ENCODE measurements at places on chromosomes 3 and 15. TPM values are rescaled to one million over a fixed set of nuclear protein-coding genes. Genes with fewer than 3 reads are reported as not detected.

The THOC7 gene
- 77.7 TPM for total RNA-seq

DNA sequence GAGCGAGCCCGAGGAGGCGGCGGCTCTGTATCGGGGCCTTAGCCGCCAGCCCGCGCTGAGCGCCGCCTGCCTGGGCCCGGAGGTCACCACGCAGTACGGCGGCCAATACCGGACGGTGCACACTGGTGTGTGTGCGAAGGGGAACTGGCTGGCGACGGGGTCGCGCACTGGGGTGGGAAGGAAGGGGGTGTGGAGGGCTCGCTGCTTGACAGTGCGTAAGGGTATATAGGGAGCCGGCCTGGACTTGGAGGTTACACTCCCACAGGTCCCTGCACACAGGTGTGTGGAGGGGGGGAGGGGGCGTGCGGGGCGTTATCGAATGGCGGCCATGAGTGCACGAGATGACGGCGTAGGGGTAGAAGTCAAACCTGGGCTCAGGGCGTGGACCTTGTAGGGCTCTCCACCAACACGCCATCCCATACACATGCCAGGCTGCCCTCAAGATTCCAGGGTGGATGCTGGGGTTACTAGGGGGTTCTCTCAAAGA, 389 bp downstream of the APEH start:
- H3K27me3 ChIP-seq, result no peaks in the 10 kb centered on the region
- no peak for DNase-seq
- peaks cover 26% of the 10 kb centered on the region for H3K36me3 ChIP-seq
- peaks cover 27% of the 10 kb centered on the region for H3K4me1 ChIP-seq
- peak overlapping the region; percentile 97 for H3K4me3 ChIP-seq

DNA sequence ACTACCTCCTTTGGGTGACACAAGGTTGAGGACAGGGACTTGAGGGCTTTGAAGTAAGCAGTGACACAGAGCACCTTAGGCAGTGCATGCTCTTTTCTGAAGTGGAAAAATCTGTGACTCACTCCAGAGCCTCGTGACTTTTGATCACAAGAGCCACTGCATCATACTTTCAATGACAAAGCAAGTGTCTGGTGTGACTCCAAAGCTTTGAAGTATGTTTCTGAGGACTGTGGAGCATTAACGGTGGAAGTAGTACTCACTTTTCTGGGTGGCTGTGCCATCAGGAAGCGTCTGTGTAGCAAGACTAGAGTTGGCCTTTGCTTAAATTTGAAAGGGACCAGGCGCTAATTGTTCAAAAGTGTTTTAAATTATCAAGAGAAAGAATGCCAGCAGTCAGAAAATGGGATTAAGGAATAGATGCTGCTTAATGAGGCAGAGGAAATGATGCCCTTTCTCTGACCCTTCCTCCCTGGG, 210.7 kb upstream of the TRIM42 start:
- H3K27me3 ChIP-seq, result peaks cover 46% of the 10 kb centered on the region
- no peak overlapping the region for H3K27ac ChIP-seq
- H3K4me3 ChIP-seq, result no peak overlapping the region
- H3K36me3 ChIP-seq, result no peaks in the 10 kb centered on the region
- DNase-seq, result peak; percentile 13

DNA sequence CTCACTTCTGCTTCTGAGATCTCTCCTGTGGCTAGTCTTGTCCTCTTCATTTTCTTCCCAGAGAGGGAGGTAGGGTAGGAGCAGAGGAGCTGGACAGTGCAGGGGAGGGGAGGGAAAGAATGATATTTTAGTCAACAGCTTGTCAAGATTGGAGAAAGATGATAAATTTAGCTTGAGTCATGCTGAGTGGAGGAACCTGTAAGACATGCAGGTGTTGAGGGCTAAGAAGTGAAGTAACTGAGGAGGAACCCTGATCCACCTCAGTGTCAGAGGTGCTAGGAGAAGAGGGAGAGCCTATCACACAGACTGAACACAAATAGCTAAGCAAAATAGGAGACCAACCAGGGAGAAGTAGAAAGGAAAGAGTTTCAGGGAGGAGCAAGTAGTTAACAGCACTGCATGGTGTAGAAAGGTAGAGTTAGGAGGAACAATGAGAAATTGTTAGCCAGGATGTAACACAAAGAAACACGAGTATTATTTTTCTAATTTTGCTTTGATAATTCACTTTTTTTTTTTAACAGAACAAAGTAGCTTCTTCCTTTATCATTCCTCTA, 108.2 kb upstream of the CHRM5 start:
- H3K36me3 ChIP-seq, result no peaks in the 10 kb centered on the region
- no peaks in the 10 kb centered on the region for H3K27me3 ChIP-seq
- H3K4me3 ChIP-seq, result no peak overlapping the region
- H3K4me1 ChIP-seq, result no peaks in the 10 kb centered on the region

DNA sequence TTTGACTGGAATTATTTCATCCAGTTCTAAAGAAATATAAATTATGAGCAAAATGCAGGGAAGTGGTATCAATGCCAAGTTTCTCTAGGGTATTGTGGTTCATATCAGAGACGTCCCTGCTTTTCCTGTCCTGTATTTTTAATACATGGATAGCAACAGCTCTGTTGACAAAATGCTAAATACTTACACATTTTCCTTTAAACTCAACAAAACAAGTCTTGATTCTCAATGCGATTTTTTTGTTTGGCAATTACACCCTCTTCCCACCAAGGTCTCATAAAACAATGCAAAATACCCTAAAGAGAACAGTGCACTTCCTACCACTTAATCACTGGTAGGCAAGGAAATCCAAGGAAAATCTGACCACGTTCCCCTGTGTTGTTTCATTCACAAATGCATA, 120.0 kb downstream of the DUT start:
- H3K36me3 ChIP-seq, result no peaks in the 10 kb centered on the region
- DNase-seq, result no peak
- H3K4me1 ChIP-seq, result no peaks in the 10 kb centered on the region

The NOX5 gene
- total RNA-seq, result 0.20 TPM

DNA sequence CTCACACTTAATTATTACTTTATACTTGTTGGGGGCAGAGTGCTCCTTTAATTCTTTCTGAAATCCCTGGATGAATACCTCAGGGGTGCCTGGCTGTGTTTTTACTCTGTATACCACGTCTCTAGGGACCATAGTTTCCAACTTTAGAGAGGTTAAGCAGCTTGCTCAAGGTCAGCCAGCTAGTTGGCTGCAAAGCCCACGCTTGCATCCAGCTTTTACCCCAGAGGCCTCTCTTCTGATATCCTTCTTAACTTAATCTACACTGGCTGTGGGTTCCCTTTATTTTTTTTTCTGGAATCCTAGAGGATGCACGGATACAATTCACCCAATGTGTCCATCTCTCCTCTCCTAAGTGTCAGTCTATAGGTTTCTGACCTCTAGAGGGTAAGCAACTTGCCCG, 1.4 kb downstream of the PDZRN3 start:
- H3K4me3 ChIP-seq, result no peak overlapping the region
- no peaks in the 10 kb centered on the region for H3K4me1 ChIP-seq
- H3K36me3 ChIP-seq, result no peaks in the 10 kb centered on the region
- H3K27ac ChIP-seq, result no peak overlapping the region

- no peak overlapping the region for H3K4me3 ChIP-seq
- H3K27me3 ChIP-seq, result peaks cover 15% of the 10 kb centered on the region
- no peak overlapping the region for H3K27ac ChIP-seq
- no peak for DNase-seq
- no peaks in the 10 kb centered on the region for H3K4me1 ChIP-seq
- H3K36me3 ChIP-seq, result no peaks in the 10 kb centered on the region
Observed at GRCh38 chr15:28096670-28097431, 2.3 kb downstream of the OCA2 start.

DNA sequence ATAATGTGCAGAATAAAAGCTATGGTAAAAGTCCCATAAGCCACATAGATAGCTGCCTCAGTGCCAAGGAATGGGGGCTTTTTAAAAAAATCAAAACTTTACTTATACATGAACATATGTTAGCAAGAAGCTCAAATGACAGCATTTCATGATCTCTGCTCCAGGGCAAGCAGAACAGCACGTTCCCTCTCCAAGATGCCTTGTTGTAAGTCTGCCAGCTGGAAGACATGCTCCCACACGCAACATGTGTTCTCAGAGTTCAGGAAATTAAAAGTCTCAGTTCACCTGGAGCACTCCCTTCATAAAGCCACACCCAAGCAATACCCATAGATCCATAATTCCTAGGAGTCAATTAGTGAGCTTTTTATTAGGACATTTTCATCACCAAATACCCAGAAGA, 52.2 kb downstream of the ABI3BP start:
- H3K27me3 ChIP-seq, result no peaks in the 10 kb centered on the region
- no peaks in the 10 kb centered on the region for H3K4me1 ChIP-seq
- no peak overlapping the region for H3K4me3 ChIP-seq

The FEZF2 gene
- total RNA-seq, result not detected

The CEMIP gene
- total RNA-seq, result 4.1 TPM

The PPP1R14D gene
- total RNA-seq, result 0.51 TPM

The OR5K2 gene
- total RNA-seq, result not detected

DNA sequence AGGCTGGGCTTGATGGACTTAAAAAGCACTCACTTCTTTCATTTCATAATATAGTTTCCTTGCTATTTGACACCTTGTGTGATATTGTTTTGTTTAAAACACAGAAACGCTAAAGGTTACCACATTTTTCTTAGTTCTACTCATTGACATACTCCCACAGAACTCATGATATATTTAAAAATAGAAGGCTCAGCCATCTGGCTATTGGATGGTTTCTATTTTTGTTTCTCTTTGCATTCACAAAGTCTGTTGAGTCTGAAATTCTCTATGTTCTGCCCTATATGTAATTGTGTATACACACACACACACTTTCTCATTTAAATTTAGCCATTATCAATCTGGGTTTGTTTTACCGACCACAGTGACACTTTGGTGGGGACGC, 128.2 kb downstream of the SOX2 start:
- no peak overlapping the region for H3K4me3 ChIP-seq
- no peak for DNase-seq
- H3K36me3 ChIP-seq, result no peaks in the 10 kb centered on the region

The FANCD2 gene
- 40.3 TPM for total RNA-seq

The MYEF2 gene
- total RNA-seq, result 31.1 TPM

GRCh38 chr15:58877999-58878825, 55.3 kb downstream of the SLTM start:
- peaks cover 65% of the 10 kb centered on the region for H3K36me3 ChIP-seq
- H3K27me3 ChIP-seq, result no peaks in the 10 kb centered on the region
- no peak overlapping the region for H3K4me3 ChIP-seq
- no peak overlapping the region for H3K27ac ChIP-seq

The LRRC3B gene
- total RNA-seq, result not detected

- DNase-seq, result no peak
- no peaks in the 10 kb centered on the region for H3K36me3 ChIP-seq
- H3K4me1 ChIP-seq, result peaks cover 8% of the 10 kb centered on the region
- H3K4me3 ChIP-seq, result no peak overlapping the region
Observed at GRCh38 chr3:25344670-25345069, 83.4 kb upstream of the RARB start.

The EPHA6 gene
- total RNA-seq, result 1.1 TPM

The ROPN1 gene
- total RNA-seq, result not detected

- H3K4me1 ChIP-seq, result peaks cover 20% of the 10 kb centered on the region
- peaks cover 14% of the 10 kb centered on the region for H3K27me3 ChIP-seq
- peak overlapping the region; percentile 83 for H3K4me3 ChIP-seq
Observed at GRCh38 chr15:101250341-101250831, 1.5 kb downstream of the CHSY1 start.

DNA sequence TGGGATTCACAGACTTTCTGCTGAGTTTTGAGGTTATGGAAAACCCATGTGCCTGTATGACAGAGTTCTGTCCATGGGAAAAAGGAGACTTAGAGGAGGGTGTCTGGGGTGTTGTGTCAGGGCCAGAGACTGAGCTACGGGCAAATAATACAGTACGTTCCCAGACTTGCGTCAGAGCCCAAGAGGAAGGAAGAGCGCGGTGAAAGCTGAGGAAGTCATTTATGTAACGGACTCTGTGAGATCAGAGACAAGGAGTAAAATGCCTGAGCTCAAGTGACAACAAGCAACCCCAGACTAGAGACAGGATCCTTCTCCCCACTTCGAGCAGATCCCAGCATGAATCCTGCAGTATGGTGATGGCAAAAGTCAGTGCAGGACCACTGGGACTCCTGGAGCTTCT, 368.6 kb upstream of the MCTP2 start:
- H3K27me3 ChIP-seq, result no peaks in the 10 kb centered on the region
- no peak for DNase-seq
- no peaks in the 10 kb centered on the region for H3K4me1 ChIP-seq
- H3K4me3 ChIP-seq, result no peak overlapping the region

- no peaks in the 10 kb centered on the region for H3K27me3 ChIP-seq
- no peak overlapping the region for H3K27ac ChIP-seq
- no peak overlapping the region for H3K4me3 ChIP-seq
- no peaks in the 10 kb centered on the region for H3K36me3 ChIP-seq
- DNase-seq, result no peak
Observed at GRCh38 chr3:169278667-169279066, 384.8 kb downstream of the MECOM start.

DNA sequence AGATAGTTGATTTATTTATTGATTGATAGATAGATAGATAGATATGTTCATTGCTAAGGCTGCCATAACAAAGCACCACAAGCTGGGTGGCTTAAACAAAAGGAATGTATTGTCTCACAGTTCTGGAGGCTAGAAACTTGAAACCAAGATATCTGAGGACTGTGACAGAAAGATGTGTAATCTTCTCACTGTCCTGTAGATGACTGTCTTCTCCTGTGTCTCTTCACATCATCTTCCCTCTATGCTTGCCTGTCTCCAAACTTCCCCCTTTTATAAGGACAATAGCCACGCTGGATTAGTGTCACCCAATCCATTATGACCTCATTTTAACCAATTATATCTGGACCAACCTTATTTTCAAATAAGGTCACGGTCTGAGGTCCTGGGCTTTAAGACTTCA, 40.9 kb downstream of the GNB4 start:
- DNase-seq, result no peak
- no peaks in the 10 kb centered on the region for H3K36me3 ChIP-seq
- H3K27me3 ChIP-seq, result no peaks in the 10 kb centered on the region
- no peak overlapping the region for H3K27ac ChIP-seq
- no peaks in the 10 kb centered on the region for H3K4me1 ChIP-seq
- H3K4me3 ChIP-seq, result no peak overlapping the region

- DNase-seq, result no peak
- H3K4me3 ChIP-seq, result no peak overlapping the region
- no peak overlapping the region for H3K27ac ChIP-seq
- no peaks in the 10 kb centered on the region for H3K27me3 ChIP-seq
Observed at GRCh38 chr15:77040673-77041072, 30.2 kb downstream of the TSPAN3 start.

GRCh38 chr3:181403876-181404660, 307.7 kb upstream of the SOX2 start:
- H3K4me3 ChIP-seq, result no peak overlapping the region
- H3K27me3 ChIP-seq, result no peaks in the 10 kb centered on the region
- H3K27ac ChIP-seq, result no peak overlapping the region

GRCh38 chr15:80777137-80777536, 2.0 kb upstream of the CEMIP start:
- peaks cover 36% of the 10 kb centered on the region for H3K4me1 ChIP-seq
- peaks cover 32% of the 10 kb centered on the region for H3K27me3 ChIP-seq
- no peak for DNase-seq
- no peak overlapping the region for H3K4me3 ChIP-seq
- H3K36me3 ChIP-seq, result peaks cover 20% of the 10 kb centered on the region

The OCA2 gene
- not detected for total RNA-seq
